ENCODE measurements at places on chromosomes 16 and 17.

- no peak for DNase-seq
Observed at GRCh38 chr16:50570808-50571598, 22.8 kb downstream of the NKD1 start.

DNA sequence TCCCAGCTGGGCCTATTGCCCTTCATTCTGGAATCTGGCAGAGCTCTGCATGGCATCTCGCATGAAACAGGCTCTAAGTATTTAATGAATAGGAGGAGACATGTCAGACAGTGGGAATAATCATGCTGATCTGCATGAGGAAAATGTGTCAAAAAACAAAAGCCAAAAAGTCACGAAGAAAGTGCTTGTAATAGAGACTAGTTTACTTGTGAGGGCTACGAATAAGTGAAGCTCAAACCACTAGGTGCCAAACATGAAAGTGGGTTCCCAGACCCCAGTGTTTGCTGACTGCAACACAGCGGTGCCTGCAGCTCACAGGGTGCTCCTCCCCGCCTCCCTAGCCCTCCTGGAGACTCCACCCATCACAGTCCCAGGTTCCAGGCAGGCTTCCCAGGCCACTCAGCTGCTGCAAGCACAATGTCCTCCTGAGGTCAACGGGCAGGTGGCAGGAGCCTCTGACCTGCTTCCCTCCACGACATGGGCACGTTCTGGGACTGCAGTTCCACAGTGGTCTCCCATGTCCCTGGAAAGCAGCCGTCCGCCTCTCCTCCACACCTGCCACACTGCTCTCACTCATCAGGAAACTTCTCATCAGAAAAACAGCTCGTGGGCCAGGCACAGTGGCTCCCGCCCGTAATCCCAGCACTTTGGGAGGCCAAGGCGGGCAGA lies 96.5 kb downstream of the ANKRD11 start:
- DNase-seq: no peak

GRCh38 chr17:3960764-3961163 lies 3.5 kb downstream of the ATP2A3 start:
- DNase-seq: no peak

- no peak for DNase-seq
Observed at GRCh38 chr16:57708168-57708567, 13.6 kb downstream of the DRC7 start.

GRCh38 chr16:81873843-81874752 lies 95.0 kb downstream of the PLCG2 start:
- DNase-seq: no peak

- DNase-seq: no peak
Observed at GRCh38 chr17:64784353-64785010, 122.4 kb upstream of the SMURF2 start.

- DNase-seq: no peak
Observed at GRCh38 chr16:17510567-17510966, 39.8 kb upstream of the XYLT1 start.

DNA sequence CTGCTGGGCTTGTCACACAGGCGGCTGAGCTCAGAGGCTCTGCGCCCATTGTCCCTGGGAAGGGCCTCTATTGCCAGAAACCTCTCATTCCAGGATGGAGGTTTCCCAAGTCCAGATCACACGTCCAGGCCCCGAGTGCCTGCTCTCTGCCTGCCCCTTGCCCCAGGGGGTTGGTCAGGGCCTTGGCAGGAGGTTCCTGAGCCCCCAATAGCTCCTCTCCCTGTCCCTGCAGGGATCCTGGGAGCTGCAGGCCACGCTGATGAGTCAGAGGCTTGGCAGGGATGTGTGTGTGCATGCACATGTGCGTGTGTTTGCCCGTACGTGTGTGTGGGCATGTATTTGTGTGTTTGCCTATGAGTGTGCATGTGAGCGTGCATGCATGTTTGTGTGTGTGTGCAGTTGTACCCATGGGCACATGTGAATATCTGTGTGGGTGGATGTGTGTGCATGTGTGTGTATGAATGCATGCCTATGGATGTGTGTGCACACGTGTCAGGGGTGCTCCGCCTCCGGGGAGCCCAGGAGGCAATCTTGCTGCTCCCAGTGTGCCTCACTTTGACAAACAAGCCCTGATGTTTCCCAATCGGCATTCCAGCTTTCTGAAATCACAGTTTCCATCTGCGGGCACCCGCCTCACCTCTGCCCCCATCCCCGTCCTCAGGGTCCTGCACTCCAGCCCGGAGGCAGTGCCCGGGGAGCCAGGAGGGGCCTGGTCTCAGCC lies 98.4 kb upstream of the GSE1 start:
- DNase-seq: no peak

GRCh38 chr16:69566981-69567680 lies 1.4 kb downstream of the NFAT5 start:
- no peak for DNase-seq

GRCh38 chr17:27554152-27554551 lies 76.8 kb upstream of the LGALS9 start:
- DNase-seq: no peak

GRCh38 chr17:34709158-34709754 lies 129.9 kb downstream of the TMEM132E start:
- DNase-seq: no peak

GRCh38 chr17:68399638-68400403 lies 57.5 kb downstream of the WIPI1 start:
- no peak for DNase-seq

DNA sequence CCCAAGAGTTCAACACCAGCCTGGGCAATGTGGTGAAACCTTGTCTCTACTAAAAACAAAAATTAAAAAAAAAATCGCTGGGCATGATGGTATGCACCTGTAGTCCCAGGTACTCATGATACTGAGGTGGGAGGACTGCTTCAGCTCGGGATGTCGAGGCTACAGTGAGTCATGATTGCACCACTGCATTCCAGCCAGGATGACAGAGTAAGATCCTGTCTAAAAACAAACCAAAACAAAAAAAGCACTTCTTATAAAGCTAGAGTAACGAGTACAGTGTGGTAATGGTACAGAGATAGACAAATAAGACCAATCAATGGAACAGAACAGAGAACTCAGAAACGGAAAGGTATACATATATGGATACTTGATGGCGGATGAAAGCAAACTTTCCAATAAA lies 4.4 kb downstream of the NSMCE1 start:
- DNase-seq: no peak

GRCh38 chr16:29302976-29303375 lies 103.5 kb downstream of the NPIPB11 start:
- DNase-seq: no peak

- DNase-seq: no peak
Observed at GRCh38 chr17:78461799-78462053, 83.3 kb downstream of the PGS1 start.

- DNase-seq: no peak
Observed at GRCh38 chr17:79305768-79306423, 231.3 kb downstream of the ENGASE start.

DNA sequence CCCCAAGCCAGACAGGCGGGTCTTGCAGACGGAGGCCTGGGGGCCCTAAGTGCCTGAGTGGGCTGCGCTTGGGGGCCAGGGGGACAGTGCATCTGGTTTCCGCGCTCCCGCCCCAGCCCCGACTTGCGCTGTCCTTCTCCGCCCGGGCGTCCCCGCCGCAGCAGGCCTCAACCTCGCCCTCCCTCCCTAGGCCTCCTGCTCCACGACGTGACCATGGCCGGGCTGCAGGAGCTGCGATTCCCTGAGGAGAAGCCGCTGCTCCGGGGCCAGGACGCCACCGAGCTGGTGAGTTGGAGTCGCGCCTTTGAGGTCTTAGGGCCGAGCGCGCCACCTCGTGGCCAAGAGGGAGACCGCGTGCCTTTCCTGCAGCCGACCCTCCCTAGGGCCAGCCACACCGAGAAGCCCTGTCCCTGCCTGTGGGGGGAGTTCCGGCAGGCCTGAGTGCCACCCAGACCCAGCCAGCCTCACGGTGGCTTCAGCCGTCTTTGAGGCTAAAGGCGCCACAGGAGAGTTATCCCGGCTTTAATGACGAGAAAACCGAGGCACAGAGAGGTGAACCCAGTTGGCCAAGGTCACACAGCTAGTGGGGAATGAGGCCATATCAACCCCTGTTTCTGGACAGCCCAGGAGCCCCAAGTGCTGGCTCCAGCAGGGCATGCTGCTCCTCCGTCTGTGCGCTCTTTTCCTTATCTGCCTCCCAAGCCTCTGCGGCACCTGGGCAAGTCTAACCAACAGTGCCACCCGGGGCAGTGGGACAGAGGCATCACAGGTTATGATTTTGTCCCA lies 12.2 kb upstream of the NDRG4 start:
- no peak for DNase-seq

DNA sequence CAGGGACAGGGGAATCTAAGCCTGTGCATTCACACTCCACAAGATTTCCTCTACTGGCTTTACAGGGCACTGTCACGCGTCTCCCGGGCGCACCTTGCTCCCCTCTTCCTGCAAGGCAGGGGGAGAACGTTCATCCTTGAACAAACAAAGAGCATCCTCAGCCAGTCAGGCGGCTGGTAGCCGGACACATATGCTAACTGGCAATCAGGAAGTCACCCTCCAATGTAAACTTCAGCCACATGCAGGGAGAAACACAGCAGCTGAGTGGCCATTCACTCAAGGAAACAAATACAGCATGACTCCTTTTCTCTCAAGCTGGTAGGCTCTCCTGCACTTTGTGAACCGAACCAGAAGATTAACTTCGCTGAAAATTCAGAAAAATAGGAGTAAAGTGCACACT lies 10.8 kb upstream of the HSBP1 start:
- DNase-seq: no peak

- DNase-seq: no peak
Observed at GRCh38 chr17:57104461-57105175, 19.6 kb downstream of the AKAP1 start.

Data from cortex of kidney (tissue), 1 donor.